ENCODE measurements at places on chromosomes 11 and 22.

- DNase-seq: no peak
Observed at GRCh38 chr11:27600656-27601055, 94.1 kb upstream of the LIN7C start.

DNA sequence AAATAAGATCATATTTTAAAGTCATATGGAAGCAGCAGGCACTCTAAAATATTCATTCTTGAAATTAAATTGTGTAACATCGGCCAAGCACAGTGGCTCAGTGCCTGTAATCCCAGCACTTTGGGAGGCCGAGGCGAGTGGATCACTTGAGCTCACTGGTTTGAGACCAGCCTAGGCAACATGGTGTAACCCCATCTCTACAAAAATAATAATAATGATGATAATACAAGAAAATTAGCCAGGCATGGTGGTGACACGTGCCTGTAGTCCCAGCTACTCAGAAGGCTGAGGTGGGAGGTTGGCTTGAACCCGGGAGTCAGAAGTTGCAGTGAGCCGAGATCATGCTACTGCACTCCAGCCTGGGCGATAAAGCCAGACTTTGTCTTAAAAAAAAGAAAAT lies 77.4 kb downstream of the TRIM29 start:
- no peak for DNase-seq

DNA sequence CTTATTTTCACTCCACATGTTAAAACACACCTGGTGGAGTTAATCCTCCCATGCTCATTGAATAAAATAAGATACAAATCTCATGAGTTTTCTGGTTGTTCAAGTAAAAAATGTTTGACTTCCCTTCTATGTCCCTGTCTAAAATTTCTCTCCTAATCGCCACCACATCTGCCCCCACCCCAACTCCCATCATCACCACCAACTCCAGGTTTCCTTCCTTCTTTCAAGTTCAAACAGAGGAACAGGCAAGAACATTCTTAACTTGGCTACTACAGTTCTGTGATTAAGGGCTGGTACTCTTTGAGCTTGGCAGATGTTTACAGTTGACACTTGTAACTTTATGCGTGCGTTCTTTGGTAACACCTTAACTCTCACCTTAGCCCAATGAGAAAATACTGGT lies 9.1 kb upstream of the PSMA1 start:
- DNase-seq: no peak

DNA sequence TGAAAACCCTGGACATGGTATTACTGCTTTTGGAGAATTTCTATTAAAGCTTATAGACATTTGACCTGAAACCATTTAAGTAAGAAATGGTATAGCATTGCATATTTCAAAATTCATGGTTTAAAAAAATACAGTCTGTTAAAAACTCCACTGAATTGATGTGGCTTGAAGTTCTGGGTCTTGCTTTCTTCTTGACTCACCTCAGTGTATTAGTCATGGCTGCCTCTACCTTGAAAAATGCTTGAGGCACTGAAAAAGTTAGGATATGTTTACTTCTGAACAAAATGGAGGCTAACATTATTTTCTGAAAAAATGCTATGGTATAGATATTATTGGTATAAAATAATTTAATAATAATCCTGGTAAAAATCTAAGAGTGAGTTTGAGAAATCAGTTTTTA lies 349.2 kb downstream of the AASDHPPT start:
- DNase-seq: no peak

DNA sequence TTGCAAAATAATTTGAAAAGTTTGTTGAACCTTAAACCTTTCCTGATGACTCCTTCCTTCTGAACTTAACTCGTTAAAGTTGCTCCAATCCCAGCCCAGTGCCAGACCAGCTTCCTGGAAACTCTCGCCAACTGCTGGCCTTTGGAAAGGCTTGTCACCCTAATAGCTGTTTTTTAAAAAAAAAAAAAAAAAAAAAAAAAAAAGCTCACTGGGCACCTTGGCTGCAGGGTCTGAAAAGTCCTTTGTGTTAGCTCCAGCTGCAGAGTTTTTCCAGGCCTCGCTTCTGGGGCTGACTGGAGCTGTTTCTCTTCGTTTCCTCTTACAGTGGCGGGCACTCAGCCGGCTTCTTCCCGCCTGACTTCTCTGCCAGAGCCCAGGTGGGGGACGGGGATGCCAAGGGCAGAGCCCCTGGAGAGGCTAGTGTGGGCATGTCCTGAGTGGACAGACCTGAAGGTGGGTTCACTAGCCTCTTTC lies 25.1 kb downstream of the KCNQ1OT1 start:
- DNase-seq: no peak

DNA sequence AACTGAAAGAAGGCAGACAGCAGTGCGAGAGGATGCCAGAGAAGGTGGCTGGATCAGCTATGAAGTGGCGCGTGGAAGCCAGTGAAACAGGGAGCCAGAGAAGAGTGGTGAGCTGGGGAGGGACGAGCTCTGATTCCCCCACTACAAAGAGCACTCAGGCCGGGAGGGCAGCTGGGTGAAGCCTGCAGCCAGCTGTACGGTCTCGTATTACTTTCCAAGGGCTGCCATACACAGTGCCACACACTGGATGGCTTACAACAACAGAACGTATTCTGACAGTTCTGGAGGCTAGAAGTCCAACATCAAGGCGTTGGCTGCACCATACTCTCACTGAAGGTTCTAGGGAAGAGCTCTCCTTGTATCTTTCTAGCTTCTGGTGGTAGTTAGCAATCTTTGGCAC lies 47.1 kb upstream of the WNT11 start:
- DNase-seq: no peak

GRCh38 chr11:111299101-111300026 lies 1.0 kb downstream of the POU2AF3 start:
- no peak for DNase-seq

GRCh38 chr11:27718863-27719545 lies 18.7 kb upstream of the BDNF start:
- no peak for DNase-seq

- no peak for DNase-seq
Observed at GRCh38 chr11:61657566-61658290, 22.5 kb upstream of the DAGLA start.

DNA sequence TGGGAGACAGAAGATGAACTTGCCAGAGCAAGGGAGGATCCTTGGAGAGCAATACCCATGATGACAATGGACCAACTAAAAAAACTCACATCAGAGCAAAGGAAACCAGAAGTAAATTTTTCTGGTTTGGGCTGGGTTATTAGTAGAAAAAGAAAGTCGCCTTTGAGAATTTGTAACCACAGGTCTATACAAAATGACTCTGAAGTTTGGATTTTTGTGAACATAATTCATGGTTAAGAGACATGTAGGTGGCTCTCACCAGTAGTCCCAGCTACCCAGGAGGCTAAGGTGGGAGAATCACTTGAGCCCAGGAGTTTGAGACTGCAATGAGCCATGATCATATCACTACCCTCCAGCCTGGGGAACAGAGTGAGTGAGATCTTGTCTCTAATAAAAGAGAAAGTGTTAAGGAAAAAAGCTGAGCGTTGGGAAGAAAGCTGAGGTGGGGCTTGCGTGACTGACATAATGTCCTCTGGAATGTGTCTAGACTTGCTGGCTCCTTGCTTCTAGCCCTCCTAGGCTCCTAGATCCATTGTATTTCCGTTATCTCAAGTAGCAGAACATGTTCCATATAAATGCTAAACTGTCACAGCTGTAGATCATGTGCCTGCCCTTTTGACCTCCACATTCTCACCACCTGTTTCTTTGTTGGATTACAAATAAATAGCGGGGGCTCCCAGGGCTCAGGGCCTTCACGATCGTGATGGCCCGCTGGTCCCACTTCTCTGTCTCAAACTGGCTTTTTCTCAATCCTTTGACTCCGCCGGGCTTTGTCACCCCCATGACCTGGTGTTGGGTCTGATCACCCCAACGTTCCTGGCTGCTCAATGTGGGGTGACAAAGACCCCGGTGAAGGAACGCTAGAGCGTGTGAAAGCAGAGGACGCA lies 56.2 kb upstream of the SC5D start:
- no peak for DNase-seq

DNA sequence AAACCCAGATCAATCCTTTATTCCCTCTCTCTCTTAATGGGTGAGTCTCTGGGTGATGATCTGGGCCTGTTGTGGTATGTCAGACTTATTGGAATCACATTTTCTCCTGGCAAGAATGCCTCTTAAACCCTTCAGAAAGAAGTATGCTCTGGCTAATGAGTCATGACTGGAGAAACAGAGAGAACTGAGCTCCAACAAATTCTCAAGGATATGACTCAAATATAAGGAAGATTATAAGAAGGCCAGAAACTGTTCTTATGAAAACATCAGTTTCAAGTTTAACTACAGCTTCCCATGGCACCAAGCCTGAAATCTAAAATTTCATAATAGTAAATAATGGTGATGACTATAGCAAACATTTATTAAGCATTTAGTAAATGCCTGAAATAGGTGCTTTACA lies 83.9 kb downstream of the OR5AK2 start:
- no peak for DNase-seq
